ENCODE measurements at places on chromosomes 2 and 18.

DNA sequence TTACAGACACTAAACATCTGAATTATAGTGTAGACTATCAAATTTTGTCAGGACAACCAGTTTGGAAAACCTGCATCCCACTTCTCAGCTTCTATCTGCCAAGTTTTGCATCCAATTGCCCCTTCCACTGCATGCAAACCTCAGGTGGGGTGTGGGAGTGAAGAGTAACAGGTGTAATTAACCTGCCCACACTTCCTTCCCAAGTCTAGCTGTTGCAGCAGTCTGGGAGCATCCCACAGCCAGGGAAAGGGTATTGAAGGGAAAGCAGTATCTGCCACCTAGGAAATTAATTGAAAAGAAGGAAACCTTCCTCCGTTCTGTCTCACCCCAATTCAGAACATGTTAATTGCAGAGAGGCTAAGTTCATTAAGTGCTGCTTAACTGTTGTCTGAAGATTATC is 189.9 kb downstream of the NCKAP5 start:
- DNase-seq = no peak

GRCh38 chr18:13565228-13565627 is 161.1 kb downstream of the FAM210A start:
- no peak for DNase-seq

DNA sequence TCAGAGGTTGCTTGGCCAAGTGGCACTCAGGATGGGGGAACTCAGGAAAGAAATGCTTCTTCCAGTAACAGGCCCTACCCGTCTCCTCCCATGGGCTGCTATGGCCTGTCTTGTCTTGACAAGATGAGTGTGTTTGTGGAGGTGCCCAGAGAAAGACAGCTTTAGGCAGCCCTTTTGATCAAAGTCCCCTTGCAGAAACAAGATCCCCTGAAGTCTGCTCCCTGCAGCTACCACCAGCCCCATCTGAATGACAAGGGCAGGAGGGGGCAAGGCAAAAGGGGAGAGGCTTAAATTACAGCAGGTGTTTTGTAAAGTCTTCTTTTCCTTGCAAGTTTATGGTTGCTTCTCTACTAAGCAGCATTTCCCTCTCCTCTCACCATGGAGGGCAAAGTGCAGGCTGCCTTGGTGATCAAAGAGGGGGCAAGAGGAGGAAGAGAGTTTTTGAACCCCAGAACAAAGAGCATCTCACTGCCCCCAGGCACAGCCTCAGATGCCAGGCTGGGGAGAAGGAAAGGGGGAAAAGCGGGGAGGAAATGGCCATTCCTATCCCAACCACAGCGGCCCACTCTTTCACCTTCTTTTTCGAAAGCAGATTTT is 6.7 kb downstream of the EVA1A start:
- no peak for DNase-seq

DNA sequence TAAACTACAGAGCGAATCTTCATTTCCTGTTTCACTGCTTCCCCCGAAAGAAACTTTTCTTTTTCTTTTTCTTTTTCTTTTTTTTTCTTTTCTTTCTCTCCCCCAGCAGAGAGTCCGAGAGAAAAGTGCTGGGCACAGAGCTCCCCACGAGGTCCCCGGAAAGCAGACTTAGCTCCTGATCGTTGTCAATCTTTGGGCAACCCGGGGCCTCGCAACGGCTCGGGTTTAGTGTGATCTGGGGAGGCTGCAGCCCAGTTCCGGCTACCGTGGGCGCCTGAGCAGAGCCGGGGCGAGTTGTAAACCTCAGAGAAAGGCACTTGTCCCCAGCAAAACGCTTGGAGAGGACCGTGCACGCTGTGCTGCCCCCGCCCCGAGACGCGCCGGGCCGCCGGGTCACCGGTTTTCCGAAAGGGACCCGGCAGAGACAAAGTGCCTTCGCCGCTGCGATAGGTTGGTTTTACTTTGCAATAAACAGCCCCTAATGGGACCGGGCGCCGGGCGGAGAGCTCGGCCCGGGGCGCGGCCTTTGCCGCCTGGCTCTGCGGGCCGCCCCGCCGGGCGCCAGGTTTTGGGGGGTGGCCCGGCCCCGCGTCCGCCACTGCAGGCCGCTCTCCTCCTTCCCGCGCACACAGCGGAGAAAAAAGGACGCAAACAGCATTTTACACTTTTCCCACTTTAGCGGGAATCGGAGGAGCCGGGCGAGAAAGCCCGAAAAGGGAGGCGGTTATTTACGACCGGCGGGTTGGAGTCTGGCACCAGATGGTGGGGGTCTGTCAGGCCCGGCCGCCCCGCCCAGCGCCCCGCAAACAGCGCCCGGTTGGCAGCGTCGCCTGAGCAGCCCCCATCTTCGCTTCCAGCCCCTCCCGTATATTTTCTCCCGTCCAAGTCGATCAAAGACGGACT is 136.0 kb downstream of the INSIG2 start:
- DNase-seq = no peak

DNA sequence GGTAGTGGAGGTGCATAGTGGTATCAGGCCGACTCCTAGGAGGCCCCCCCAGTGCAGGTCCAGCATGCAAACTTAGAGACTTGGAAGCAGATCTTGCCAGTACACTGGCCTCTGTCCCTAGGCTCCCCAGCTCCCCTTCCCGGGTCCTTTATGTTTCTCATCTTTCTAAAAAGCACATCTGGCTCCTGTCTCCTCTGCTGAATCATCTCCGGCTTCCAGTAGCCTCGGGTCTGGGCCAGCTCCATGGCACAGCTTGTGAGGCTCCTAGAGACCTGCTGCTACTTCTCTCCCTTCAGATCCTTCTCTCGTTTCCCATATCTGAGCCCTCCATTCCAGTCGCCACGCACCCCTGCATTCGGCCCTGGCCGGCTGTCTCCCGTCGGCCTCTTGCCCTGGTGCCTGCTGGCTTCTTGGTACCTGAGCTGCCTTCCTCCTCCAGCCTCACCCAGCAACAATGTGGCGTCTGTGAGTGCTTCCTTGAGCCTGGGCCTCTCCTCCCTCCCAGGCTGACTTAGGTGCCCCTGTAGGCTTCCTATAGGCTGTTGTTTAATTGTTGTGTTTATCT is 6.6 kb downstream of the TRAF3IP1 start:
- no peak for DNase-seq

DNA sequence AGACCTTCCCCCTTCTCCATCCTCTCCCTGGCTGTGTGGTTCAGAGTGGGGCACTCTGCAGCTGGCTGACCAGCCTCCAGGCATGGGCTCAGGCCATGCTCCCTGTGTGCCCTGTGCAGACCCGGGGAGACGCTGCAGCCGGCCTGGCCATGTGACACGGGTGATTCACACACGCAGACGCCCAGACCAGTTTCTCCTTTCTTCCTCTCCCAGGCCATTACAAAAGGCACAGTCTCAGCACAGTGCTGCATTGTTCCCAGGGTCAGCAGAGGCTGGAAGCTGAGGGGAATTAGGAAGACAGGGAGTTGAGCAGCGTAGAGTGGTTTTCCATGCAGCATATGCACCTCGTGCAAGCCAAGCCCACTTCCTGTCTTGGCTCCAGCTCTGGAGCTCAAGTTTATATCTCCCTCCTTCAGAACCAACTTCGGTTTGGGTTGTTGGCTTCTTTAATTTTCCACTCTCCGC is 288.5 kb downstream of the TNS1 start:
- DNase-seq = no peak

GRCh38 chr2:32960647-32961403 is 14.1 kb downstream of the LTBP1 start:
- no peak for DNase-seq

DNA sequence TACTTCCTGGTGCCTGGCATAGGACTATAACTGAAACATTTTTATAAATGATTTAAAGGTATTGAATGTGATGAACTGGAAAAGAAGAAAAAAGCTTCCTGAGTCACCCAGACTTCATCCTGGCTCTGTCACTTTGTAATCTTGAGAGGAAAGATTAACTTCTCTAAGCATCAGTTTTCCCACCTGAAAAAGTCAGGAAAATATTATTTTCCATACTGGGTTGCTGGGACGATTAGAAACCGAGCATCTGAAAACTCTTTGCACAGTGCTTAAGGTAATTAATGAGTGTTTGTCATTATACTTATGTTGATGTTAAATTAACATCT is 71.8 kb downstream of the FMNL2 start:
- no peak for DNase-seq

- no peak for DNase-seq
Observed at GRCh38 chr2:15929861-15930260, 10.5 kb upstream of the MYCN start.

DNA sequence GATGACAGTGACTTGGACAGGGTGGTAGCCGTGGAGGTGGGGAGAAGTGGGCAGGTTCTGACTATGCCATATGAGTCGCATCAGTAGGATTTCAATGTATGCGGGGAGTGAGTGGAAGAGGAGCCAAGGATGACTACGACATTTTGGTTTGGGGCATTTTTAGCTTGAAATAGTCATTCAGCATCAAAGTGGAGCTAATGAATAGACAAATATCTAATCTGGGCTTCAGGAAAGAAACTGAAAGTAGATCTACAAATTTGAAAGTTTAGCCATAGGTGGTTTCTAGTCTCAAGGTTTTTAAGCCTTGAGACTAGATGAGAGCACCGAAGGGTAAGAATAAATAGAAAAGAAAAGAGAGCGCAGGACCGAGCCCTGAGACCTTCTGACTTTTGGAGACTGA is 58.3 kb downstream of the FEZ2 start:
- no peak for DNase-seq

GRCh38 chr2:218648787-218649100 is 10.7 kb downstream of the ZNF142 start:
- DNase-seq = no peak

DNA sequence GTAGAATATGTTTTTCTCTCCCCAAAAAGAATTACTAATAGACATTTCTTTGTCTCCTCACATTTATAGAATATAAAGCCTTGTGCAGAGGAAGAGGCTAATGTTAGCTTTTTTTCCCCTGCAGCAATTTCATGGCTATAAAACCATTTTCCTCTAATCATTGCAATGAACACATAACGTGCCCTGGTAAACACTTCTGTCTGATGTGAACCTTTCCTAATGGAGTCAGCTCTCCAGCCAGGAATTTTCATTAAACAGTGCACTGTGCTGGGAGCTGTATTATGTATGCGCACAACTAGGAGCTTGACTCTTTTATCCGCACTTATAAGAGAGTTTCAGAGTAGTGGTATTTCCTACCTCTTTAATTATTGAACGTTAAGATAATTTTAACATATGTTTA is 63.9 kb upstream of the SPATS2L start:
- DNase-seq = no peak

DNA sequence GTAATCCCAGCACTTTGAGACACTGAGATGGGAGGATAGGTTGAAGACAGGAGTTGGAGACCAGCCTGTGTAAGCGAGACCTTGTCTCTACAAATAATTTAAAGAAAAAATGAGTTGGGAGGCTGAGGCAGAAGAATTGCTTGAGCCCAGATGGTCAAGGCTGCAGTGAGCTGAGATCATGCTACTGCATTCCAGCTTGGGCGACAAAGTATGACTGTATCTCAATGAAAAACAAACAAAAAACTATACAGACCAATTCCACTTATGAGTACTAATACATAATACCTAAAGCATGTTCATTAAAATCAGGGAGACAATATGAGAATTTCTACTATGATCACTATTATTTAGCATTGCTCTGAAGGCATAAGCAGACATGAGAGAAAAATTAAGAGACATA is 12.6 kb downstream of the RNF149 start:
- DNase-seq = no peak

GRCh38 chr2:238640486-238640885 is 207.4 kb upstream of the TWIST2 start:
- DNase-seq = no peak

GRCh38 chr2:44112096-44112495 is 56.6 kb upstream of the PPM1B start:
- DNase-seq = no peak

DNA sequence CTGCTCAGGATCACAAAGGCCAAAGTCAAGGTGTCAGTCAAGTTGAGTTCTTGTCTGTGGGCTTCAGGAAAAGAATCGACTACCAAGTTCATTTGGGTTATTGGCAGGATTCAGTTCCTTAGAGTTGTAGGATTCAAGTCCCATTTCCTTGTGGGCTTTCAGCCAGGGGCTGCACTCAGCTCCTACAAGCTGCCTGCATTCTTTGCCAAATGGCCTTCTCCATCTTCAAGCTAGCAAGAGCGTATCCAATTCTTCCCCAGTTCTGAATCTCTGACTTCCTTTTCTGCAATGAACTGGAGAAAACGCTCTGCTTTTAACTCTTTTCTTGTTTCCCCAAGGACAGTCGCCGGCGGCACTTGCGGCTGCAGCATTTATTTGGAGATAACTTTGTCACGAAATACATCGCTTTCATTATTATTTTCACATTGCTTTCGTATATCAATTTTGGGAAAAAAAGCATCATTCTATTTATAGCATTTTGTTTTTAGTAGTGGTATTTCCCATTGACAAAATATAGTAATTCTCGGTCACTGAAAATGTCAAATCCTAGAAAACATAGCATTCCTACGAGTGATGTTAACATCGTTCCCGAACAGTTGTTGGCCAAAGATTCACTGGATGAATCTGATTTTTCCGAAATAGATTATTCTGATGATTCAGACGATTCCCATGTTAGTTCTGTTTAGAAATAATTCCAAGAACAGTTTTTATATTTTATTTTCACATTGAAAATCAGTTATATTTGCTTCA is 59.6 kb upstream of the SERPINE2 start:
- no peak for DNase-seq

- DNase-seq = no peak
Observed at GRCh38 chr2:166494140-166494624, at the start of gene SCN7A. Gene SCN7A, minus strand, starts transcription at chr2:166494249. Its CDS starts 16,553 bp downstream, at chr2:166477696.
